ENCODE measurements at places on chromosomes 7 and 10.
A peak's percentile ranks its signal among the peaks of the same experiment; 100 is the strongest.

- no peak for DNase-seq
These were observed 3.1 kb upstream of the ADAM12 start for GRCh38 chr10:126391192-126391885.

DNA sequence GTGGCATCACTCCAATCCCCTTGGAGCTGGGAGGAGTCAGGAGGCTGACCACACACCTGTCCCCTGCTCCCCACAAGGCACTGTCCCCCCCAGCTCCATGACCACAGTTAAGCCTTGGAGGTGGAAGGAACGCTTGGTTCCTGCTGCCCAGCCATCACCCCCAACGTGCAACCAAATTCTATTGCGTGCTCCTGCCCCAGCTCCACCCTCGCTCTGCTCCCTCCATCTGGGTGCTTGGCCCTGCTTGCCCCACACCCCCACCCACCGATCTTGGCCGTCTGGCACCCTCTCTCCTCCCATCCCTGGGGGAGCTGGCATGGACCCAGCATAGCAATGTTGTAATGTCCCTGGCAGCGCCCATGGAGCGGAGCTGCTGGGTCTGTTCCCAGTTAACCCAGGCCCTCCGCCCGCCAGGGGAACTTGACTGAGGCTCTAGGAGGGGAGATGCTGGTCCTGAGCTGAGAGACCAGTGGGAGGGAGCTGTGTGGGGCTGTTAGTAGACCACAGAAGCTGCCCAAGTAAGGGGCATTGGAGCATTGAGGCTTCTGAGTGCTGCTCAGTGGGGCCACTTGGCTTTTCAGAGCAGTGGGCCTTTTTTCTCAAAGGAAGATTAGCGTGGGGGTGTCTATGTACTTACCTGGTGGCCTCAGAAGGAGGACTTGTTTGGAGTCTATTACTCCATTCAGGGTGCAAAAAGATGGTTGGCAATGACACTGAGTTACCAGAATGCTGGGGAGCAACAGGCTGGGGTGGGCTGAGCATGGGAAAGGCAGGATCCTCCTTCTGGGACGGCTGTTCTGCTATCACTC is 1.1 kb downstream of the EPHB6 start:
- no peak for DNase-seq

DNA sequence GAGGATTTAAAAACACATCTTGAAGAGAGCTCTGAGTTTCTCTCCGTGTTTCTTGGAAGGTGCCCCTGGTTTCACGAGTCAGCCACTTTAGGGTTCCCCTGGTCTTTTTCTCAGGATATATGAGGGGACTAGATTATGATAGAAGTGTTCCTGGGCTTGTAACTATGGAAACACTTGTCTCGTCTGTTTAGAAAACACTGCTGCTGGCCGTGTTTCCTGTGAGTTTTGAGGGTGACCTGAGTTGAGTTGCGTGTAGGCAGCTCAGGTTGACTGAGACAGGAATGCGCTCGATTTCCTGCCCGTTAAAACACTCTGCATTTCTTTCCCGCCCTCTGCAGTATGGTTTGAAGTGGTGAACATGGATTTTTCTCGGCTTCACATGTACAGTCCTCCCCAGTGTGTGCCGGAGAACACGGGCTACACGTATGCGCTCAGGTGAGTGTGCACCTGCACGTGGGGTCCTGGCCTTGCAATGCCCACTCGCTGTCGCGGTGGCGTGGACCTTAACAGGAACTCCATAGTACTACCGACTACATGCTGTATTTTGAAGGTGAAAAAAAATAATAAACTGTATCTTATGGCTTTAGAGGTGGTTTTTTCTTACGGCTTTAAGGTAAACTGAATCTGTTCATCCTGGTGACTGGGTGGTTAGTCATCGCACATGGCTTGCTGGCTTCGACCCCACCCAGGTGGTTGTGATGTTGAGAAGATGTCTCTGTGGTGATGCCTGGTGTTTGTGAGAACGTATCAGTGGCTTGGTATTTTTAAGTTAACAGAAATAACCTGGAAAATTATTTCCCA is at the start of gene SUN1:
Gene SUN1, plus strand, starts transcription at position 310 of the 801 bp plus-strand sequence. Its CDS starts 49 bp downstream, at position 359.
- peak; percentile 67 for DNase-seq

- DNase-seq = no peak
These were observed 16.8 kb downstream of the LIPM start for GRCh38 chr10:88819290-88819689.

DNA sequence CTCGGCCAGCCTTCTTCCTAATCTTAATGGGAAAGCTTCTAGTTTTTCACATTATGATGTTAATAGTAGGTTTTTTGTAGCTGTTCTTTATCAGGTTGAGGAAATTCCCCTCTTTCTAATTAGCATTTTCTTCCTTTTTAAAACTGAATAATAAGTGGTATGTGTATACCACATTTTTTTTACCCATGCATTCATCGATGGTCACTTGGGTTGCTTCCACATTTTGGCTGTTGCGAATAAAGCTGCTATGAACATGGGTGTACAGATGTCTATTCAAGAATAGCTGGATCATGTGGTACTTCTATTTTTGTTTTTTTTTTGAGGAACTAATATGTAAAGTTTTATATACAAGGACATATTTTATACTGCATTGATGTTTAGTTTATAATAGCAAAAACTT is 44.3 kb downstream of the NRF1 start:
- no peak for DNase-seq

GRCh38 chr7:127586346-127586745 is 950 bp upstream of the GCC1 start:
- DNase-seq = no peak

DNA sequence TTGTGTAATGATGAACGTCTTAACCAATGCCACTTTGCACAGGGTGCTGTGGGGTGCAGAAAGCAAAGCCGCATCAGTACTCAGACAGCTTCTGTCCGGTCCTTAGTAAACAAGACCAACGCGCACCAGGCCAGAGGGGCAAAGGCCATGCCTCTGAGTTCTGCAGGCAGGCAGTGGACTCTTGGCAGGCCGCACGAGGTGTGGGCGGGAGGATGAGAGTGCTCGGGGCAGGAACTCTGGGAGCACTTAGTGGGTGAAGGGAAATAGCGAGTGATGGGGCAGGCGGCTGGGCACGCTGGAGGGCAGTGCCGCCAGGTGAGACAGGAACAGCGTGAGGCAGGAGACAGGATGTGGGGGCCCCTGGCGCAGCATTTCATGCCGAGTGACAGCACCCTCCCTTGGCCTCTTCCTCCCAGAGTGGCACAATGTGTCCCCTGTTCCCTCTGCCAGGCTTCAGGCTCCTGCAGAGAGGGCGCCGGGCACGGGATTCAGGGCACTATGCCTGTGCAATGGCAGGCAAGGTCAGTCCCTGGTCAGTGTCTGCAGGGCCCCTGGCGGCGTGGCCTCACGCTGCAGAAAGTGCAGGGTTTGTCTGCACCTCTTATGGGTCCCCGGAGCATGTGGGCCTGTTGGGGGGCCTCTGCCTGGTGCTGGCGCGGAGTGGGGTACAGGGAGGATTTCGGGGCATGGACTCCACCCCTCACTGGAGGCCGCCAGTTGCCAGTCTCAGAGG is 60.4 kb downstream of the VIPR2 start:
- no peak for DNase-seq

DNA sequence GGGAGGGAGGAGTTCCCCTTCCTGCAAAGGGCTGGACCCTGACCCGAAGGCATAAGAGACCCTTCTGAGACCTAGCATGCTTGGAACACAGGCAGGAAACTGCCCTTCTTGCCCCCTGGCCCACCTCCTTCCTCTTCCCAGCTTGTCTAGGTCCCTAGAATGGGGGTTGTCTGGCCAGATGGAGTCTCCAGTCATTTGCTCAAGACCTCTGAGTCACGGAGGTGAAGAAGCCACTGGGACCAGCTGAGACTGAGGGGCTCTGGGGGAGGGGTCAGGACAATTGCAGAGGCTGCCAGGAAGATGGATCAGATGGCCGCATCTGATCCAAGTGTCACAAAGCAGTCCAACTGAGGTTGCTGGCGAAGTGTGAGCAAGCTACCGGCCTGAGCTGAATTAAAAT is 46.2 kb downstream of the COL13A1 start:
- DNase-seq = no peak

GRCh38 chr7:136523571-136523970 is 344.9 kb upstream of the CHRM2 start:
- peak; percentile 53 for DNase-seq

DNA sequence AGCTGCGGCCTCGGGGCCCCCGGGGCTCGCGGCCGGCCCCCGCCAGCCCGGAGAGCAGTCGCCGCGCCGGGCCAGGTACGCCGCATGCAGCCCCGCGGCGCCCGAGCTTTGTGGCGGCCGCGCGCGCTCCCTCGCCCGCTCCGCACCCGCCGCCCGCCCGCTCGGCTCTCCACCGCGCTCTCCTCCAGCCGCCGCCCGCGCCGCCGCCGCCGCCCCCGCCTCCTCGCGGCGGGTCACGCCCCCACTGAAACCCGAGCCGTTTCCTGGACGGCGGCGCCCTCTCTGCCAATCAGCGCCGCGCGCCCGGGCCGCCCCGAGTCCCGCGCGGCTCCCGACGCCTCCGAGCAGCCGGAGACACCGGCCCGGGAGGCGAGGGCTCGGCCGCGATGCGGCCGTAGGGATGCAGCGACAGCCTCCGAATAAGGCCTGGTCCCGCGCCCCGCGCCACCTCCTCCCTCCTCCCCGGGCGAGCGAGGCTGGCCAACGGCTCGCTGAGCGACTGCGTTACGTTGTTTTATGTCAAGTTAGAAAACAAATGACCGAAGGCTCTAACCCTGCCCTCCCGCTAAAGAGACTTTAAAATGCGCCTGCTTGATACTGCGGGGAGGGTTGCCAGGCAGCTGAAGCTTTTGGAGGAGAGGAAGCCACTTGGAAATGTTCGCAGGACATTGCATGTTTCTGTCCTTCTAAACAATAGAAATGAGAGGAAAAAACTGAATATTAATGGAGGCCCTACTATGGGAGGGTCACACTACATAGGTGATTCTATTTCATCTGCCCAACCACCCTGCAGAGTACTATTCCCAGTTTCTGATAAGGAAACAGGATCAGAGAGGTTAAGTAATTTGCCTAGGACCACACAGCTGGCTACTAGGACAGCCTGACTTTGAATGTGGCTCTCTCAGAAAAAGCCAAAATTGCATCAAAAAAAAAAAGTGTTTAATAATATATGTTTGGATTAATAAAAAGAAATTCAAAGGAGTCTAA is at the start of gene FGFR2:
Gene FGFR2, minus strand, starts transcription at position 182 of the 987 bp plus-strand sequence. CDS start 4,627 bp downstream, outside the sequence.
- no peak for DNase-seq

- DNase-seq = no peak
These were observed 127.9 kb upstream of the SLC13A1 start for GRCh38 chr7:123327661-123328060.

DNA sequence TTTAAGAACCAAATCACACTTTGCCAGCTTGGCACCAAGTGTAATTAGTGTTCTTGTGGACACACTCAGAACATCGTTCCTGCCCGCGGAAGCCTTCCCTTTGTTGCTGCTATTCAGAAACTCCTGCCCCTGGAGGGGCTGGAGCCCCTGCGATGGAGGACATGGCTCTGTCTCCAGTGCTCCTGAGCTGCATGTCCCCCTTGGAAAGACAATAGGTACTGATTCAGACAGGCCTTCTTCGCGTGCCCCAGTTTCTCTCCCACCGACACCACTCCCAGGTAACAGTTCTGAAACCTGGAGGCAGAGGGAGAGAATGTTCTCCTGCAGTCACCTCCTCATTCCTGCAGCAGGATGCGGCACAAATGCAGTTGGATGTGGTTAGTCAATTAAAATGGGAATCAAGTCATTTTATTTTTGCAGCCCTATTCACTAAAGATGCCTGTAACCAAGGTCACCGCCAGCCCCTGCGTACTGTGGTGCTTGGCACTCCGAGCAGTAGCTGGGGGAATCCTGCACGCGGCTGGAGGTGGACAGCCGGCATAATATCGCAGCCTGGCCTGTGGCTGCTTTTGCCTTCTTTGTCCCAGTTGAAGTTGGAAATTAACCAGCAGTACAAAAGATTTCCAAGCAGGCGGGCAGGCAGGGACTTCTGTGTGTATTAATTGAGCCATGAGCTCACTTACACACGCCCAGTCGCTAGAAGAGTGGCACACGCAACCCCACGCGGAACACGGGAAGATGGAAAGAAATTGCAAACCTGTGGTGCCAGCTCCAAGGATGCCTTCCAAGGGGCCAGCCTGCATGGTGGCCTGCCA is 205.7 kb downstream of the EBF3 start:
- no peak for DNase-seq

DNA sequence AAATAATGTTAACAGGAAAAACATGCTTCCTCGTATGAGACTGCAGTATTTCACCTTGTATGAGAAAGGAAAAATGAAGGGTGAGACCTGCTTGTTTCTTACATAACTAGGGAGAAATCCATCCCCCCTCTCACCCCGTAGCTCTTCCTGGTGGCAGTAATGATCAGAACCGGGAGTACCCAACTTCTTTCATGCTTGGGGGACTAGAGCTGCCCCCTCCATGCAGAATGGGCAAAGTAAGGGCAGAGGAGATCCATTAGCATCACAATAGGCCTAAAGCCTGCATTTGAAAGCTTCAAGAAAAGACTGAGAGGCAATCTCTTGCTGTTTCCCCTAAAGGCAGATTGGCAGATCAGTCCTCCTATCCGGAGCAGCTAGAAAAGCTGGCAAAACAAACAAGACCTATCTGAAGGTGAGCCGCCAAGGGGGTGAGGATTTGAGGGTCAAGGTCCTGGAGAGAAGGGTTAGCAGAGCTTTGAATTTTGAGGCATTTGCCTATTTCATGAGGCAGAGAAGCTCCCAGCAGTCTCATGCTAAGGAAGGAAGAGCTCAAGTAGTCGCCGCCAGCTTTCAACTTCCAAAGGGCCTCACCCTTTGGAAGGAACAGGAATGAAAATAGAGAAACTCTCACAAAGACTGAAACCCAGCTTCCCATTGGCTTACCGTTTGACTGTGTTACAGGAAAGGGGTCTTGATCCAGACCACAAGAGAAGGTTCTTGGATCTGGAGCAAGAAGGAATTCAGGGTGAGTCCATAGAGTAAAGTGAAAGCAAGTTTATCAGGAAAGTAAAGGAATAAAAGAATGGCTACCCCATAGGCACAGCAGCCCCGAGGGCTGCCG is 36.2 kb downstream of the BAG3 start:
- no peak for DNase-seq

Data from HS-5 (cell line).